ENCODE measurements at places on chromosomes 7 and 10.

GRCh38 chr7:98733036-98733435 is 116.0 kb downstream of the NPTX2 start:
- DNase-seq = peak; percentile 63

GRCh38 chr7:69599286-69599954 is 1.1 kb downstream of the AUTS2 start:
- no peak for DNase-seq

- no peak for DNase-seq
These were observed 268.3 kb upstream of the MTPN start for GRCh38 chr7:136245327-136246004.

DNA sequence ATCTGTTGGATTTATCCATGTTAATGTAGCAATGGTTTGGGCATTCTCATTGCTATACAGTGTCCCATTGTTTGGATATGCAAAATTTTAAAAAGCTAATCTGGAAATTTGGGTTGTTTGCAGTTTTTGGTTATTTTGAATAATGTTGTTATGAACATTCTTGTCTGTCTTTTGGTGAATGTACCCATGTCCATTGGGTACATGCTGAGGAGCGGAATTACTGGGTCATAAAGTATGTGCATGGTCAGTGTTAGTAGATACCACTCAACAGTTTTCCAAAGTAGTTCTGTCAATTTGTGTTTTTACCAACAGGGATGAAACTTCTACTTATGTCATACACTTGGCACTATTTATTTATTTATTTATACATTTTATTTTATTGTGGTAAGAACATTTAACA is 153.9 kb downstream of the LRMDA start:
- DNase-seq = no peak
